ENCODE measurements at places on chromosomes 13 and 19.

- peak; percentile 11 for DNase-seq
These were observed 2758.2 kb downstream of the PCDH9 start for GRCh38 chr13:64471916-64472315.

DNA sequence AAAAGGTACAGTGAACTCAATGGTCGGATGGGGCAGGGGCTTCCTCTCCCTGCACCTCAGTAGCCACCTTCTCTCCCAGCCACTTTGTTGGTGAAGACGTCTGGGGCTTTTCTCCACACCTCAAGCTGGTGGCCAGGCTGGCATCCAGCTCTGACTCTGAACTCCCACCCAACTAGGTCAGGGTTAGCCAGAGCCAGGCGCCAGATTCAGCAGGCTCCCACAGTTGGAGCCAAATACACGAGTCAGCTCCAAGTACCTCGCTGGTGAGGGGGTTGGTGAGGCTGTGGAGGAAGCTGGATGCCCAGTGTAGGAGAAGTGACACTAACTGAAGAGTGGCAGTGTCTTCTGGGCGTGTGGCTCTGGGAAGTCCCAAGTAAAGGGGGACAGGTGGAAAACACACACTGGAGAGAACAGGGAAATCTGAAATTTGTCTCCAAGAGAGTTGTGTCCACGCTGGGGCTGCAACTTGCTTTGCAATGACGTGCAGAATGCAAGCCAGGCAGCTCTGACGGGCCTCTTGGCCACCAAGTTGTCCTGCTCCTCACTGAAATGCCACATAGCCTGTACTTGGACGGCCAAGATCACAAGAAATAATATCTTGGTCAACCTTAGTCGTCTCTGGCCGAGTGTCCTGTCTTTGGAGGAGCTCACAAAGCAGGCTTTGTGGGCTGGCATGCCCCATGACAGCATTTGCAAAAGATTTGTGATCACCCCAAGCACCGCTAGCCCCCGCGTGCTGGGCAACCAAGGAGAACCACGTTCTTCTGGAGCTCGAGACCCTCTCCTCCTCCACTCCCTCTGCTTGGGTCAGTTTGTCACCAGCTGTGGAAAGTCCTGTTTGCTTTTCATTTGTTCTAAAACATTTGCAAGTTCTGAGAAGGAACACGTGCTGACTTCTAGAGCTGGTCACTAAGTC, 18.1 kb downstream of the SLC7A1 start:
- no peak for DNase-seq

DNA sequence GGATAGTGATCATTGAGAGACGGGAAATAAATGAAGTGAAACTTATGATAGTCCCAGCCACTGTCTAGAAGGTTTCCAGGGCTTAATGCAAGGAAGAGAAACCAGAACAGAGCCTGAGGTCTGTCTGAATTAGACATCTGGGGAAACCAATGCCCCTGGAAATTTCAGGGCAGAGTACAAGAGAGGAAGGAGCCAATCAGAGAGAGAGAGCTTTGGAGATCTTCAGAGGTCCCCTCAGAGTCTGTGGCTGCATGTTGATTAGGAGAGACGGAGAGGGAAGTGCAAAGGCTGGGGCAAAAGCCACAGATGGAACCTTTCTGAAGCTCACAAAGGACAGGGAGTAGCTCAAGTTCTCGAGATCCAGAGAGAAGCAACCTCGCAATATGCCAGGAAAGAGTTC, 378.0 kb downstream of the DNAJC15 start:
- DNase-seq: no peak

- no peak for DNase-seq
These were observed 8.2 kb downstream of the FCGBP start for GRCh38 chr19:39926170-39926760.

DNA sequence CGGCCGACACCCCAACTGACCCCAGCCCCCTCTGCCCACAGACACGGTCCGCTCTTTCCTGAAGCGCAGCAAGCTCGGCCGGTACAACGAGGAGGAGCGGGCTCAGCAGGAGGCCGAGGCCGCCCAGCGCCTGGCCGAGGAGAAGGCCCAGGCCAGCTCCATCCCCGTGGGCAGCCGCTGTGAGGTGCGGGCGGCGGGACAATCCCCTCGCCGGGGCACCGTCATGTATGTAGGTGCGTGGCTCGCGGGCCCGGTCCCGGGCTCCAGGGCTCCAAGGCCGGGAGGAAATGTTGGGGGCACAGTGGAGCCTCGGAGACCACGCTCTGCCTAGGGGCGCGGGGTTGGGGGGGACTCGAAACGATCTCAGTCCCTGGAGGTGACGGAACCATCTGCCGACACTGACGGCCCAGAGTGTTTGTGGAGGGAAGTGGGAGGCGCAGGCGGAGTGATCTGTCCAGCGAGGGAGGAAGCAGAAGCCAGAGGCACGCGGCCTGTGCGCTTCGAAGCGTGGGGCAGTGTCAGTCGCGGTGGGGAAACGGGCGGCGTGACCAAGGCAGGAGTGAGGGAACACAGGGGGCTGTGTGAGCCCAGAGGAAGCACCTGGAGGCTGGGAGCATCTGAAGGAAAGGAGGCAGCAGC, 6.3 kb downstream of the TBCB start:
- no peak for DNase-seq

DNA sequence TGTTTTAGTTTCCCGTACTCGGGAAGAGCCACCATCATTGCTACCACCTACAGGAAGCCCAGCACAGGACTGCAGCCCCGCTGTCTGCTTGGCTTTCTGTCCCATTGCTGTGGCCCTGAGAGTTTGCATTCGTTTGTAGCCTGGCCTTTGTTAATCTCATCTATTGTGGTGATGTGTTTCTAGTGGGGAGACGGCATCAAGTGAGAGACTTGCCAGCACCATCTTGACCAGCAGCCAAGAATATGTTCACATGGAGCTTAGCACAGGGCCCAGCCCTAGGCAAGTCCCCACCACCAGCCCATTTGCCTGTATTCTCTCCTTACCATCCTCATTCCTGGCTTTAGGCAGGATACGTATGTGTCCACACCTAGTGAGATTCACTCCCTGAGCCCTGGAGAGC, 17.3 kb upstream of the OVOL3 start:
- no peak for DNase-seq

DNA sequence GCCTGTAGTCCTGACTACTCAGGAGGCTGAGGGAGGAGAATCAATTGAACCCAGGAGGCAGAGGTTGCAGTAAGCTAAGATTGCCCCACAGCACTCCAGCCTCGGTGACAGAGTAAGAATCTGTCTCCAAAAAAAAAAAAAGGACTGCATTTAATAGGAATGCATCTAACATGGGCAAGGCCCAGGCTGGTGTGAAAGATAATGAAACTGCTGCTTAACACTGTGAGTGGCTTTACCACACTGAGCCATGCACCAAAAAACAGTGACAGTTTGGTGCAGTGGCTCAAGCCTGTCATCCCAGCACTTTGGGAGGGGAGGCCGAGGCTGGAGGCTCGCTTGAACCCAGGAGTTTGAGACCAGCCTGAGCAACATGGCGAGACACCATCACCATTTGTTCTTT, 8.6 kb downstream of the GTF2F1 start:
- DNase-seq: no peak

DNA sequence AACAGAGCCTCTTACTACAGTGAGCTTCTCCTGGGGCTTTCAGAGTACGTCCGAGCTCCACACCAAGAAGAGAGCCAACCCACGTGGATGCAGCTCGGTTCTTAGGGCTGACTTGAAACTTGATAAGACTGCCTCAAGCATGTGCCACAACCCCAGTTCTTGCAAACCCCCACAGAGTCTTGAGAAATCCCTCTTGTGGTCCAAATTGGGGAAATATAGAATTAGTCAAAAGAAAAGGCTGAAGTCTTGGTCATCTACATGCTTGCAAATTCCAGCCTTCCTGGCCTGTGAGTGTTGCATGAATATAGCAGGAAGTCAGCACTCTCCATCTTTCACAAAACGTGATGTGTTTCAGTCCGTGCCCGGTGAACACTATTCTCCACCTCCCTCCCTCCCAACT, 95.2 kb downstream of the GGACT start:
- no peak for DNase-seq

DNA sequence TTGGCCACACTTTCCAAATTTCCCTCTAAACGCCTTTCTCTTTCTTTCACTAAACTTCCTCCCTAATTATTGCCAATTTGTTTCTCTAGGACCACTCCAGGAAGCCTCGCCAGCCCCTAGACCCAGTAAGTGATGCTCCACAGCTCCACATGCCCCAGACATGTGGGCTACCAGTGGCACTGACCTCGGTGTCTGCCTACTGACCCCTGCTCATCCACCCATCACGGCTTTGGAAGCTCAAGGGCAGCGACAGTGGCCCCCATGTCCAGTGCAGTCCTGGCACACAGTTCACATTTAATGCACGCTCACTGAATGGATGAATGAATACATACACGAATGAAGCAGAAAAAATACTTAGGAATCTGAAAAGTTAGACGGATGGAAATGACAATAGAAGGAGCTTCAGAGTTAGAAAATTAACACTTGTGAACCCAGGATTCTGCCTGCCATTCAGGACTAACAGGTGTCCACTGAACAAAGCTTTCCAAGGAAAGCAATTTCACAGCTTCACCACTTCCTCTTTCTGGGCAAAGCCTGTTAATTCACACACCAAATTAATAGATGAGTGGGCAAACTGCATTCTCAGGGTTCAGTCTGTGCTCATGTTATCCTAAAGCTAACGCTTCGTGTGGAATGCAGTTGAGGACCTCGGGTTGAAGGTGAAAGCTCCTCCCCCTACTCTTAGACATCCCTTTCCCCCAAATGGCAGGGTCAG, 50.9 kb downstream of the CCDC70 start:
- DNase-seq: peak; percentile 45

- DNase-seq: no peak
These were observed 121.1 kb upstream of the TSHZ3 start for GRCh38 chr19:31470229-31470939.

DNA sequence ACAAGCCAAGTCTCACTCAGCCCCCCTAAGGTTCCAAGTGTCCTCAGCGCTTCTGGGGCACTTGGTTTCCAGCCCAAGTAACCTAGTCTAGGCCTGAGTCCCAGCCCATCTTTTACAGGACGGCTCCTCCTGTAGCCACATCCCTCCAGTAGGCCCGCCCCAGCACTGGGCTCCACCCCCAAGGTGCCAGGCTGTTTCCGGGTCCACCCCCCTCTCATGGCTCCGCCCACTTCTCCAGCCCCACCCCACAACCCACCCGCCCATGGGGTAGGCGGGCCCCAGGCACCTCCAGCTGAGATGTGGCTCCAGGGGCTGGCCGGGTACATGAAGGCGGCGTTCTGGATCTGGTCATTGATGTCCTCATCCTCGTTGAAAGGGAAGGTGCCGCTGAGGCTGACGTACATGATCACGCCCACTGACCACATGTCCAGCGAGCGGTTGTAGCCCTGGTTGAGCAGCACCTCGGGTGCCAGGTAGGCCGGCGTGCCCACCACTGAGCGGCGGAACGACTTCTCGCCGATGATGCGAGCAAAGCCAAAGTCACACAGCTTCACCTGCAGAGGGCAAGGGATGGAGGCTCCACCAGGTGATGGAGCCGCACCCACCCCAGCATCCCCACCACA, 17.2 kb upstream of the DACT3 start:
- DNase-seq: no peak

GRCh38 chr19:35093941-35094647, 21.5 kb upstream of the FXYD3 start:
- DNase-seq: no peak

DNA sequence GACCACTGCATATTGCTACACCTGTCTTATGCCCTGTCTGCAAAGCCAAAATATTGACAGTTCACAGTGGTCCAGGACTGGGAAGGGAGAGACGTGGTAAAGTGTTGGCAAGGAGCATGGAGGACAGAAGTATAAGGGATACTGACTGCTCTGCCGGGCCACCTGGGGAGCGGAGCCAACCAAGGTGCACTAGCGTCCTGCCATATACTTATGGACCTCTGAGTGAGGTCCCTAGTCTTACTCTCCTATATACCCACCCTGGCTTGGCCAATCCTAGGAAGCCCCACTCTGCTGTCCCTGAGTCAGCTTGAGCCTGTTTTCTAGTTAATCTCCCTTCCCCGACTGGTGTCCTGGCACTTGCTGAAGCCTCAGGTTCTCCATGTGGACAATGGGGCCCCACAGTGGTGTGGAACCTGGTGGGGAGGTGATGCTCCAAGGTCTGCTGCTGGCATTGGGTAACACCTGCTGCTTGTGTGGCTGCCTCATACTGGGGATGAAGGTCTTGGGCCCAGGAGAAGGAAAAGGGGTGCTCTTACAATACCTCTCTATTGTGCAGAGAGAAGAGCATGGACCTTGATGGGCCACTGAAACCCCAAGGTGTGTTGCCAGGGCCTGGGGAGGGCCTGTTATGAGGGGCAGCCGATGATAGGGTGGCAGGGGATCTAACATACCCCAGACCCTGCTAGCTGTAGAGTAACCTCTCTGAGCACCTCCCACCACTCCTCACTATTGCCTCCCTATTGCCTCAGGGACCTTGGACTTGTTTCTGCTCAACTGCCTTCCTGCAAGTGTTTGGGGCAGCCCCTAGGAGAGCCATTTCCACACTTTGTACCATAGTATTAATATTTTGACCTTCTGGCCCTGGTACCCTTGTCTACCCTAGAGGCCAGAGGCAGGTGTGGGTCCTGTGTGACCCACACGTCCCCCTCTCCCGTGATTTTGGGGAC, 6.7 kb upstream of the TRIM28 start:
- no peak for DNase-seq

DNA sequence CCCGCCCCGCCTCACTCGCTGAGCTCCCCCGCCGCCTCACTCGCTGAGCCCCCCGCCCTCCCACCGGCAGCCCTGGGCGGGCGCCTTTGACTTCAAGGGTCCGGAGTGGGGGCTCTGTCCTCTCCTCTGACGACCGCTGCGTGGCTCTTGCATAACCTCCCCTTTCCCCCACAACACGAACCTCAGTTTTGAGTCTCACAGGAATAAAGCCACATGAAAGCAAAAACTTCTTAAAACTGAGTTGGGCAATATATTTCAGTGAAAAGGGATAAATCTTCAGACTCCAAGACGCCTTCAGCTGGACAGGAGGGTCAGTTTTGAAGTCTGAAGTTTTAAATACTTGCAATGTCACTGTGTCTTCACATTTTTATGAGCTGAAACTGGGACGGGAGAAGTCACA, 70.6 kb upstream of the C13orf46 start:
- DNase-seq: no peak

GRCh38 chr19:10553943-10554381, 10.3 kb downstream of the ATG4D start:
- no peak for DNase-seq

DNA sequence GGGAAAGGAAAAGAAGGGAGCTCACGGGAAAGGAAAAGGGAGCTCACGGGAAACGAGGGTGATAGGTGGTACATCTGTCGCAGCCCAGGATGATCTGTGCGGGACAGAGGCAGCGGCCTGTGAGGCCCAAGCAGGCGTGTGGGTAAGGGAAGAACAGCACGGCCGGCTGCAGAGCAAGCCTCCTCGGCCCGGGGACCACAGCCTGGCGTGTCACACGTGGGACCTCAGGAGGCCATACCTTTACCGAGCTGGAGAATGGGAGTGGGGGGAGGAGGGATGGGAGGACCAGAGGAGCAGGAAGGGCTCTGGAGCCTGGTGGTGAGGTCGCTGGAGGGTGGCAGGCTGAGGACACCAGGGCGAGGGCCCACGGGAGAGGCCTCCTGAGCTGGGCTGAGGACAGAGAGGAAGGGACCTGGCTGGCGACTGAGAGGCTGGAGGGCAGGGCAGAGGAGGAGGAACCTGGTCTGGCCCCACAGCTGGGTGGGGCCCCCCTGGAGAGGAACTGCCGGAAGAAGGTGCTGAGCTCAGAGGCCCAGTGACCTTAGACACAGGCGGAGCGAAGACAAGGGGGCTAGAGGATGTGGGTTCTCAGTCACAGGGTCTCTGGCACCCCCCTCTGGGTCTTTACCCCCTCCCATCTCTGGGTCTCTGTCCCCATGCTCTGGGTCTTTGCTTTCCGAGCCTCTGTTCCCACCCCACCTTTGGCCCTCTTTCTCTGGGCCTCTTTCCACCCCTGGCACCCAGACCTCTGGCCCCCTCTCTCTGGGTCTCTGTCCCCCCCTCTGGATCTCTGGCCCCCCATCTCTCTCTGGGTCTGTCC, 2.9 kb upstream of the FTL start:
- DNase-seq: no peak
